HepG2 (cell line): ENCODE measurements at places on chromosomes 6 and 20. TPM values are rescaled to one million over a fixed set of nuclear protein-coding genes. Genes with fewer than 3 reads are reported as not detected.

GRCh38 chr20:1330075-1330830, 1.3 kb upstream of the SDCBP2 start:
- no peak for DNase-seq

DNA sequence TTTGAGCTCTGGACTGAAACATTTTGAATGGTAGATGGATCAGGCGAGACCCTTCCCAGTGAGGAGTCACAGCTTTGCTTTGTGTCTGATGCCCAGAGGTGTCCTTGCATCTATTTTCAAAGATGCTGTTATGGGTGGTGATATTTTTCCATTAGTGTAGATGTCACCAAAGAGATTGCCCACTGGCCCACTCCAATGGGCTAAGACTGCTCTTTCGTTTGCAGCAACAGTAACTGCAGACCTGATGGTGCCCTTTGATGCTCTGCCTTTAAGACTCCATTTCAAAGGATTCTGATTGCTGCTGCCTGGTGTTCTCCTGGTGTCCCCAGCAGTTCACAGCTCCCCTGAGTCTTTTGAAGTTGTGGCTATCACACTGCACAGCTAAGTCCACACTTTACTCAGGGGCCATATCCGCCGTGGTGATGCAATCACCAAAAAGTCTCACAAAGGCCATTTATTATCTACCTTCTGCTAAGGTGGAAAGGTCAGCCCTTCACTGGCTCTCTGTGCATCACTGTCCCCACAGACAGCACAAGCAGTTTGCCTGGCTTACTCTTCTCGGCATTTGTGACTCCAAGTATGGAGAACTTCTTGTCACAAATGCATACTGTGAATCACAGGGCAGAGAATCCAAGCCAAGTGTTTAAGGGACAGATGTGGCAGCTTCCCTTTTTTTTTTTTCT, 56.4 kb downstream of the NOX3 start:
- peak; percentile 100 for DNase-seq

DNA sequence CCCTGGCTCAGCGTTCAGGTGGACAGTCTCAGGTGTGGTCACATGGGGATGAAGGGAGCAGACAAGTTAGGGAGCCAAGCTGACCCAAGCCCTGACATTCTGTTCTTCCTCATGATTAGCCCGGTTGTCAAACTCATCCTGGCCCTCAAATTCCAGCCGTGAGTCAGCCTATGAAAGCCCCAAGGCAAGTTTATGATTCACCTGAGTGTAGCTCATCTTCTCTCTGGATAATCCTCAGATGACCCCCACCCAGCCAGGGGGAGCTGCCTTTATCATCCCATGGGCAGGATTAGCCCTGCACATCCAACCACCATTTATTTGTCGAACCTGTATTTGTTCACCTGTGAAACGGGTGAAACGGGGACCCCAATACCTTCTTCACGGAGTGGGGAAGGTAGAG, 161.9 kb downstream of the DHX35 start:
- DNase-seq: no peak

- peak; percentile 18 for DNase-seq
Observed at GRCh38 chr6:151497905-151498304, 4.1 kb downstream of the CCDC170 start.

- DNase-seq: peak; percentile 36
Observed at GRCh38 chr6:106927531-106928398, 46.8 kb downstream of the CD24 start.

GRCh38 chr6:71236926-71237434, 51.6 kb upstream of the OGFRL1 start:
- DNase-seq: no peak

DNA sequence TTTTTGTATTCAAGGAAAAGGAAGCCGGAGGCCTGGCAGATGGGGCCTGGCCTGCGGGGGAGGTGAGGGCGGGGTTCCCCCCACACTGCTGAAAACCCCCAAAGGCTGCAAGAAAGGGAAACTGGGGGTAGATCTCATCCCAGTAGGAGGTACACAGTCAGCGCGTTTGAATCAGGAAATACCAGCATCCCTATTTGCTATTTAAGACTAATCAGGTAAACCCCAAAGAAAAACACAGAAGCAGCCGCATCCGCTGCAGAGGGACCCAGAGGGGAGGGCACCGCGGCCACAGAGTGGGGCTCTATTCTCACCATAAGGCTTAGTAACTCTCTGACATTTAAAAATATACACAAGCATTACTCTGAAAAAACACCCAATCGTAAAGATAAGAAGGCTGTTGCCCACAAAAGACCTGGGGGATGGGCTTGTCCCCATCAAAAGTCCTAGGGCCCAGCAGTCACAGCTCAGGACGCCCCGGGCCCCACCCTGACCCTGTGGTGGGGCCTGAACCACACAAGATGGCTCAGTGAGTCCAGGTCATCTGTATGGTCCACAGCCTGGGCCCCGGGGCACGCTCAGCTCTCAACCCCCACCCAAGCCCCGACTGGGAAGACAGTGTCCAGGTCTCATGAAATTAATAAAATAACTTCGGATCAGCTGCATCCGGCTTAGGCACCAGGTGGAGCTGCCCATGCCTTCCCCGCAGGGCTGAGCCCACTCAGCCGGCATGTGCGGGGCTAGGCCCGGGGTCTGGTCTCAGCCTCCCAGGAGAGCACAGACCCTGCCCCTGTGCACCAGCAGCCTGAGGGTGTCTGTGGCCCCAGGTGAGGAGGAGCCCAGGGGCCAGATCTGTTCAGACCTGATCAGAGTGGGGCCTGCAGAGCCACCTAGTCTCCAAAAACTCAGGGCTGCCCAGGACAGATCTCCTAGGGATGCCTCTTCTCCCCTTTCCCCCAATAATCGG, 31.0 kb downstream of the KCNQ2 start:
- DNase-seq: no peak

DNA sequence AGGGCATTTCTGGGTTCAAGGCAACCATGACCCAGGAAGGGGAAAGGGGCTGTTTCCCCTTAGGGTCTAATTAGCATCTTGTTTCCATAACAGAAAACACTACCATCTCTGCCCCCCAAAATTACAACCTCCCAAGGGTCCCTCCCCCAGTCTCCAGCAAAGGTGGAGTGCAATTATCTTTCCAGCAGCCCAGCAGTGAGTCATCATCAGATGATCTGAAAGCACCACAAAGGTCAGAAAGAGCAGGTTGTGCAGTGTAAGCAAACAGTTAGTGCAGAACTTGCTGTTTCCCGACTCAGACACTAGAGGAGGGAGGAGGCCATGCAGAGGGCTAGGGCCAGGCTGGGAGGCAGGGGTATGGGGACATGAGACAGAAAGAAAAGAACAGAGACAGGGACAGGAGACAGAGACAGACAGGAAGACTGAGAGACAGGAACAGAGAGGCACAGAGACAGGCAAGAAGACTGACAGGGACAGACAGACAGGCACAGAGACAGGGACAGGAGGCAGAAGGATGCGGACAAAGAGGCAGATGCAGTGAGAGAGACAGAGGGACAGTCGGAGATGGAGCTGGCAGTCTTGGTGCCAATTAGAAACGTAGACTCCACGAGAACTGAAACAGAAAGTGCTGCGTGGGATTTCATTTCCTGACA, 62.5 kb downstream of the PYGB start:
- DNase-seq: peak; percentile 99

Gene DPPA5
- total RNA-seq: not detected in 2 replicates

Gene LY86
- total RNA-seq: not detected in 2 replicates

Gene METTL24
- total RNA-seq: not detected in 2 replicates

Gene RAET1L
- not detected in 2 replicates for total RNA-seq

Gene KCNQ5
- total RNA-seq: not detected in 2 replicates
